ENCODE measurements at places on chromosomes 4 and X. TPM values are rescaled to one million over a fixed set of nuclear protein-coding genes. Genes with fewer than 3 reads are reported as not detected.

The RIPPLY1 gene
- not detected for total RNA-seq

The TMPRSS11A gene
- total RNA-seq = not detected

The GLRA3 gene
- total RNA-seq = not detected

The CT47B1 gene
- not detected for total RNA-seq

The NDUFA1 gene
- total RNA-seq = 32.1 TPM
